ENCODE measurements at places on chromosomes 6 and 20. TPM values are rescaled to one million over a fixed set of nuclear protein-coding genes. Genes with fewer than 3 reads are reported as not detected.

NRSN2 gene
- total RNA-seq, result 51.6 TPM

- ATAC-seq, result no peak
Measured at GRCh38 chr20:62517901-62518610, 42.3 kb upstream of the GATA5 start.

- ATAC-seq, result no peak
Measured at GRCh38 chr6:166582258-166582657, 4.2 kb downstream of the RAMACL start.

- no peak for ATAC-seq
Measured at GRCh38 chr6:6912817-6913744, 194.7 kb upstream of the RREB1 start.

GRCh38 chr20:18666803-18667415, 79.1 kb downstream of the DTD1 start:
- no peak for ATAC-seq

- no peak for ATAC-seq
Measured at GRCh38 chr6:133965817-133966360, 12.9 kb downstream of the TBPL1 start.

Measured in gastroesophageal sphincter (tissue), 4 donors.